ENCODE measurements at places on chromosomes 7 and 10.

DNA sequence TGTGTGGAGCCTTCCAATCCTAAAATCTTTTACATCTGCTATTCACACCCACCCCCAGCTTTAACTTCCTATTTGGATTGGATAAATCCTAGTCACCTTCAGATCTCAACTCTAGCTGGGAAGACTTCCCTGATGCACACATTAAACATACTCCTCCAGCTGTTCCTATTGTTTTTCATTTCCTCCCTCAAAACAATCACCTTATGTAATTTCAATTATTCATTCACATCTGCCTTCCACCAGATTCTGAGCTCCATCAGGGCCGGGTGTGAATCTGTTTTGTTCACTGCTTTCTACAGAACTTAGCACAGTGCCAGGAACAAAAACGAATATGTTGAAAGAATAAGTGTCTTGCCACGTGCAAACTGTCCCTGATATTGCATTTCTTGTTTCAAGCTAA lies 497.4 kb downstream of the PLXDC2 start:
- no peak for DNase-seq

GRCh38 chr10:31215052-31215451 lies 104.0 kb upstream of the ZEB1 start:
- no peak for DNase-seq

DNA sequence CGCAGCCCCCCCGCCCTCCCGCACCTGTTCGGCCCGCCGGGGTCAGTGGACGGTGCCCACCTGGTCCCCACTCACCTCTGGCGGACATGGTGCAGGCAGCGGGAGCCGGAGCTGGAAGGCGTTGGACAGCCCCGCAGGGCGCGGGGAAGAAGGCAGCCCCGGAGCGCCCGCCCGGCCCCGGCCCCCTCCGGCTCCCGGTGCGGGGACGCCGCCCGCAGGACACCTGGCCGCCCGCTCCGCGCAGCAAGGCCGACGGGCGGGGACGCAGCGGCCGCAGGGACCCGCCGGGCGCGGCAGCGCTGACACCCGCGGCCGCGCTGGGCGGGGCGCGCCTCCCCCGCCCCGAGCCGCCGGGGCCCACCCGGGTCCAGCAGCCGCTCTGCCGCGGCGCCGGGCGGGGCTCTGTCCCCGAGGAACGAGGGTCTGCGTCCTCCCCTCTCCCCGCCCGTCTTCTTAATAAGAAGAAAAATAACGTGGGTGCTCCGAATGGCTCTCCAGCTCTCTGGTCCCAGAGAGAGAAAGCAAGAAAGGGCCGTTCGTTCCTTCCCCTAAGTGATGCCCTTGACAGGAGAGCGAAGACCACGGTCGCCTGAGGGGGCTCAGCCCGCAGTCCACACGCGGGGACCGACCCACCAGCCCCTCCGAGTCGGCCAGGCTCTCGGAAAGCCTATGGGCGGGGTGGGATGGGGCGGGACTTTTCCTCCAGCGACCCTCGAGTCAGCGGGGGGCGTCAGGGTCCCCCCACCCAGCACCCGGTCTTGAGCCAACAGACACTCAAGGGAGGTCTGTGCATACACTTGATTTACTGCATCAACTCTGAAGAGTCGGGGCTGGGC lies 53.4 kb upstream of the FHIP2A start:
- no peak for DNase-seq

DNA sequence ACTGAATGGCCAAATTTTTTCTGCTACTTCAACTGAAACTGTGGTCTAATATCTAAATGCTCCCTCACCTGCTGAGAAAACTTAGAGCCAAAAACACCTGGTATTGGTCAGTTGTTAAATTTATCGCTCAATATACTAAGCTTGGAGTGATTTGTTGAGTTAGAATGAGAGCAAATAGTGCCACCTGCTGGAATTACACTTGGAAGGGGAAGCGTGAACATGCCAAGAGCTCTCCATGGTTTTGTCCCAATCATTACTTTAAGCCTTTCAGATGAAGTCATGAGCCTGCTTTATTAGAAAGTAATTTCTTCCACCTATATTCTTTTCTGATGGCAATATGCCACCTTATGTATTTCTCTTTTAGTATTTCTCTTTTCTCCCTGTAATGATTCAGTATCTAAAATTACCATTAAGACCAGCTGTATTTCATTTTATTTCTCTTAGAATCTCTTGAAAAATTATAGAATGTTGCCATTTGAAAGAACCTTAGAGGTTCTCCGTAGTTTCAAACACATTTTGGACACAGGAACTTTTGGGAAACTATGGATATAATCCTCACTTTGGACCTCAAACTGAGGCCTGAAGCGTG lies 447.8 kb upstream of the C7orf33 start:
- DNase-seq = no peak

DNA sequence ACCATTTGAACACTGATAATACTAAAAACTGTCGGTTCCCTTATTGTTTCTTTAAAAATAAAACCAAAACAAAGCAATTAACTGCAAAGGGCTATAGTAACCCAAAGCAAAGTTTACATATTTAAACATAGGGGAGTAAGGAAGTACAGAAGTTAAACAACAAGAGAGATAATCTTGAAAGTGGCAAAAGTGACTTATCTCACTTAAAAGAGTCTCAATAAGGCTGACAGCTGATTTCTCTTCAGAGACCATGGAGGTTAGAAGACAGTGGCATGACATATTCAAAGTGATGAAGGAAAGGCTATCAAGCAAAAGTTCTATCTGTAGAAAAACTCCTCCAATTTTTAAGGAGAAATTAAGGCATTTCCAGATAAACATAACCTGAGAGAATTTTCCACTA lies 233.5 kb upstream of the HDAC9 start:
- DNase-seq = no peak

DNA sequence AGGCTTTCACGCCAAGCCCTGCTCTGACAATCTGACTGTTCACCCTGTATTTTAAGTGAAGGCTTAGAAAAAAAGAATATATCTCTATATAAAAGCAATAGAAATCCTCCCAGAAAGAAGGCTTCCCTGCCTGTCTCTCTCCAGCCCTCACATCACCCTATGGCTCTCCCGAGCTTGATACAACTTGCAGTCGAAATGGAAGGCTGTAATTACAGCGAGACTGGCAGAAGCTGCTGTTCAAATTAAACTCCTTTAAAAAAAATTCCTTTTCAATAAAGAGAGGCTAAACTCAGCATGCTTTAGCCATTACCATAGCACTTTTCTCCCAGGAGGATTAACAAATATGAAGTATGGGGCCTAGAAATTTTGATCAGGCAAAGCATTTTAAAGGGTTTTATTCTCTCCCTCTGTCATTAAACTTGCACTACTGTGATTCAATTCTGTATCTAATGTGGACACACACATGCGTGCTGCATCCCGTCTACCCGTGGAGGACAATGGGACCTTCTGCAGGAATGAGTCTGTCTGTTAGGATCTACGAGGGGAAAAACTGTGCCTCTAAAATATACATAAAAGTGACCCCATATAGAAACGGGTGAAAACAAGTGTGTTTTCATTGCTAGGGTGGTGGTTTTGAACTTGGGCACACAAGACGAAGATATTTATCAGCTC lies 223.8 kb downstream of the USP6NL start:
- no peak for DNase-seq

GRCh38 chr10:103926722-103927319 lies 8.8 kb upstream of the STN1 start:
- no peak for DNase-seq

GRCh38 chr7:155845226-155845625 lies 33.0 kb upstream of the SHH start:
- DNase-seq = no peak

DNA sequence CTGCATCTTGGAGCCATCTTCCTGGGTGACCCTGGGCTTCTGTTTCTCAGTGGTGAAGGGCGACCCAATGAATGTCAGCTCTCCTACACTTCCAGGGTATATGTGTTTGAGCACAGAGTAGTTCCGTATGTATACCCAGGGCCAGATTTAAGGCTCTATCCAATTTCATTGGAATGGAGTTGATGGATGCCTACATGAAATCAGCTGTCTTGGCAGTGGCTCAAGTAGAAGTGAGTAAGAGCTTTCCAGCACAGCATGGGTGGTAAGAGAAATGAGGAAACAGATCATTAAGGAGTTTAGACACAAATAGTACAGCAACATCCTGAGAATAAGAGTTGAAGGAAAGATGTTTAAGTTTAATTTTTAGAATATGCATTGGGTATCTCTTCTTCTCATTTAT lies 433.0 kb downstream of the PAXIP1 start:
- no peak for DNase-seq

- DNase-seq = no peak
Measured at GRCh38 chr7:112001091-112001826, 204.9 kb downstream of the DOCK4 start.

DNA sequence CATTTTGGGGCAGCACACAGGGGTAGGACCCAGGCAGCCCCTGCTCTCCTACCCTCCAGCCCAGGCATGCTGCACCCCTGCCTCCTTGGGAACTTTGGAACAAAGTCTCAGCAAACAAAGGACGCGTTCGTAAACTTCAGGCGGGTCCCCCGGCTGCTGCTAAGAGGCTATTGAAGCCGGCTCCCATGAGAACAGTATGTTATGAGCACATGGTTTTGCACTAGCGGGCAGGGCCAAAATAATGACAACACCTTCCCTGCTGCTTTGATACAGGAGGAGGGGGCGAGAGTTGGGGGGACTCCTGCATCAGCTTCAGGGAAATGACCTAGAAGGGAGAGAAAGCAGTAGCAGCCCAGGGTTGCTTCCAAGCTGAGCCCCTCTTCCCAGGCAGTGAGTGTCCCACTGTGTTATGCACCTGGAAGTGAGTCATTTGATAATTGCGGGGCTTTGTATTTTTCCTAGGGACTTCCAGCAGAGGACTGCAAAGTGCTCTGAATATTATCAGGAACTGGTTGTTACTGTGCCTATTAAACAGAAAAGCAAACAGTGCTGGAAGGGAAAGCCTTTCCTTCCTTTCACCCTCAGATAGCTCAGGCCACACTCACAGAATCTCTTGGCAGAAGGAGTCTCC lies 6.9 kb downstream of the ITPRIP start:
- no peak for DNase-seq

- DNase-seq = no peak
Measured at GRCh38 chr10:17077346-17077781, 52.2 kb downstream of the CUBN start.

DNA sequence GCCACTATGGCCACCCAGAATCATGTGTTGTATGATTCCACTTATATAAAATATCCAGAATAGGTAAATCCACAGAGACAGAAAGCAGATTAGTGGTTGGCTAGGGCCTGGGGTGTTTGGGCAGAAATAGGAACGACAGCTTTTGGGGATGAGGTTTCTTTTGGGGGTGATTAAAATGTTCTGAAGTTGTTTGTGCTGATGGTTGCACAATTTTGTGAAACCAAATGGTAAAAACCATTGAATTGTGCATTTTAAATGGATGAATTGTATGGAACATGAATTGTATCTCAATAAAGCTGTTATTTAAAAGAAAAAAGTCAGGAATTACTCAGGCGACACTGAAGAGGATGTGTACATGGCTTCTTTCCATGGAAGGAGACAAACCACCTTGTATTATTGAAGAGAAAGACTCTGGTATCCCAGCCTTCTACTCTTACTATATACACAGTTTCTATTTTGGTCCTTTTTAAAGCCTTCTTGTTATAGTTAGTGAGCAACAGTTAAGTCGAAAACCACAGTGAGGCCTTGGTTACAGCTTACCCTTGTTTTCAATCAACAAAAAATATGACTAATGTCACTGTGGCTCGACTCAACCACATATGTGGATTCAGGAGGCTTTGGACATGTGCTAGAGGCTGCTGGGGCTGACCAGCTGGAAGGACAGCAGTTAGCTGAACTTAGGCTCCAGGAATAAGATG lies 57.1 kb upstream of the KMT2E start:
- DNase-seq = no peak

GRCh38 chr10:113309791-113310190 lies 243.1 kb upstream of the HABP2 start:
- DNase-seq = no peak

DNA sequence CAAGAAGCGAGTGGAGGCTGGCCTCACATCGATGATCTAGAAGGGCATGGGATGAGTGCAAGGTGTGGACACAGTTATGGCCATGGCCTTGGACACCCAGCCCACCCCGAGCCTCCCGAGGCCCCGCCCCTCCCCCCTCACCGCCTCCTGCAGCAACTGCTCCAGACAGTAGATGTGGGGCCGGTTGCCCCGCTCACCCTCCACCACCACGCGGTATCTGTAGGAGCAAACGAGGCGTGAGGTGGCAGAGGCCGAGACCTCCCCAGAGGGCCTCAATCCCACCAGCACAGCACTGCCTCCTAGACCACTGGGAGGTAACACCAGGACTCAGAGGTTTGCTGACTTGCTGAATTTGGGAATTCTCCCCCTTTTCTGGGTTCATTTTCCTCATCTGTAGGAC lies 37.6 kb downstream of the SLC29A4 start:
- DNase-seq = no peak

DNA sequence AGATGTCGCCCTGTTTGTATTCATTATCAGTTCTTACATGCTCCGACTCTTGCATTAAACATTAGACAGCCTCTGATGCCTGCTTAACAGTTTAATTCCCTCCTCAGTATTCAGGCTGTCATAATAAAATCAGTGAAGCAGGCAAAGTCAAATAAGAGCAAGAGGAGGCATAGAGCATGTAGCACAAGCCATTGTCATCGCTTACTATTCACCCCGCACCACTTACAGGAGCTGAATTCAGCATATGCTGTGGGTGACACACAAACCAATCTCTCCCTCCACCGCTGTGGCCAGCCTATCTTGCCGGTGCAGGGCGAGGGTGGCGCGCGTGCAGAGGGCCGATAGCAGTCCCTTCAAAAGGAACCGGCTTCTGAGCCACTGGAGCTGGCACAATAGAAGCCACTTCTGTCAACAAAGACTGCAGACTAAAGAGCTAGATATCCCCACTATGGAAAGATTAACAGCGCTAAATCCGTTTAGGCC lies 433.2 kb upstream of the MGMT start:
- no peak for DNase-seq

- no peak for DNase-seq
Measured at GRCh38 chr7:11604505-11604904, 227.5 kb downstream of the THSD7A start.

DNA sequence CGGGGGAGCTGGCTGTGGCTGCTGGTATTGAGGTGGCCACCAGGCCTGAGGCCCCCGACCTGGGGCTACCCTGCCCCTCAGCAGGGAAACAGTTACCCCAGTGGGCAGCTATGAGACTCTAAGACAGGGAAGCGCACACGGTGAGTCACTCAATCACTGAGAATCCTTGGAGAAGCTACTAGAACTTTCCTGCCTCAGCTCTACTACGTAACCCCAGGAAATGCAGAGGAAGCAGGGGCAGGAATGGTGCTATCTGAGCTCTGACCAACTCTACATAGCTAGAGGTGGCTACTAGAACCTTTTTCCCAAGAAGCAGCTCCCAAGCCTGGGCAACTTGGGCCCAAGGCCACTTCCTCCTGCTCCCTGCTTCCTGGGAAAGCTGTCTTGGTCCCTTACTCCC lies 11.8 kb downstream of the DNAJB12 start:
- DNase-seq = no peak

Data from amygdala (tissue), 56 donors.